ENCODE measurements at places on chromosomes 1 and 21. TPM values are rescaled to one million over a fixed set of nuclear protein-coding genes. Genes with fewer than 3 reads are reported as not detected.

RASAL2 gene
- 0.29 TPM for total RNA-seq

OR2M4 gene
- total RNA-seq: not detected

FCER1A gene
- total RNA-seq: 5.9 TPM

KANK4 gene
- not detected for total RNA-seq

LIPI gene
- total RNA-seq: not detected

RAB25 gene
- 1.8 TPM for total RNA-seq

ARHGEF11 gene
- total RNA-seq: 28.0 TPM

PADI2 gene
- total RNA-seq: 0.57 TPM

SAMSN1 gene
- 33.7 TPM for total RNA-seq

KRTAP19-1 gene
- not detected for total RNA-seq

PCAT6 gene
- total RNA-seq: not detected

ESPN gene
- total RNA-seq: 13.2 TPM

HEYL gene
- total RNA-seq: 0.10 TPM

CDC42BPA gene
- total RNA-seq: 1.2 TPM

AP4B1 gene
- total RNA-seq: 56.1 TPM

APCS gene
- not detected for total RNA-seq

SLC16A4 gene
- 0.20 TPM for total RNA-seq

SEC16B gene
- not detected for total RNA-seq

LRRC7 gene
- not detected for total RNA-seq

PALMD gene
- not detected for total RNA-seq

RSPH1 gene
- total RNA-seq: 0.47 TPM

INTS11 gene
- total RNA-seq: 132 TPM

USH2A gene
- not detected for total RNA-seq

ANKRD35 gene
- total RNA-seq: not detected

AIRE gene
- 3.4 TPM for total RNA-seq

MATN1 gene
- total RNA-seq: 2.1 TPM

SHISA4 gene
- total RNA-seq: 0.63 TPM

SLC5A9 gene
- not detected for total RNA-seq

AMY2A gene
- not detected for total RNA-seq

NKAIN1 gene
- not detected for total RNA-seq

HAO2 gene
- total RNA-seq: not detected

LCE1B gene
- not detected for total RNA-seq

C1QC gene
- not detected for total RNA-seq

RPE65 gene
- not detected for total RNA-seq

CACNA1E gene
- not detected for total RNA-seq

Data from T-helper 17 cell (primary cell).